Retina (tissue), 1 donor: ENCODE measurements at places on chromosomes 5 and 9.

DNA sequence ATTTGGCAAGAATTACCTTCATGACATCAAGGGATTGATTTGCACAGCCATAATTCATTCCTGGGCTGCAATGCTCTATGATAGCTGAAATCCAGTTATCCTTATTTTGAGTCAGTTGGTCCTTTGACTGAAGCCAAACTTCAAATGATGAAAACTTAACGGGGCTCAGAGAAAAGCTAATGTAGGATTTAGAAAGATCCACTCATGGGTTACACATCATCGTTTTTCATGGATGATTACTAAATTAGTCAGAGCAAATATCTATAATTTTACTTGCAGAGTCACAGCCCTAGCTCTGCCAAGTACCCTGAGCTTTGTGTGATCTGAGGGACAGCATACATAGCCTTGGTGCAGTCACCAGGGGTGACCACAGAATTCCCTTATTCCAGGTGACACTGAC is 27.3 kb upstream of the MUSK start:
- no peak for DNase-seq

DNA sequence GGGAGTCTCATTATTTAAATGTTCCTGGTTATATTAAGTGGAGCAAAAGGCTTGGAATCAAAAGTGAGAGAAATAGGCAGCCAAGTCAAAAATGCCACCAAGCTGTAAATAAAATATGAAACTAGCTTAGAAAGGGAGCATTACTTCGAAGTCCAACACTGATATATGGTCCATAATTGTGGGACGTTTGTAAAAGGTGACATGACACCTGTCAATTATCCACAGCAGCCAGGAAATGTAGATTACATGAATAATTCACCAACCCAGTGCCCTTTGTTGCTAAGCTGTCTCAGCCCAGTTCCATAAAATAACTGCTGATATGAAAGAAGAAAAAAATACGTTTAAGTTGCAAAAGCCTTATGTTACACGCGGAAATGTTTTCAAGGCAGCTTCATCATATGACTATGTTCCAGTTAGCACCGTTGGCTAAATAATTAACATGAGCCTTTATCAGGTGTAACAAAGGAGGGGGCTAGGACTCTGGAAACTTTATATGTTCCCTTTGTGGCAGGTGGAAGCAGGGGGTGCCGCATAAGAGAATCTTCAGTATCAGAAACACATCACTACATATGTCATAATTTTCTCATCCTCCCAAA is 39.9 kb upstream of the ZSWIM6 start:
- DNase-seq: no peak

DNA sequence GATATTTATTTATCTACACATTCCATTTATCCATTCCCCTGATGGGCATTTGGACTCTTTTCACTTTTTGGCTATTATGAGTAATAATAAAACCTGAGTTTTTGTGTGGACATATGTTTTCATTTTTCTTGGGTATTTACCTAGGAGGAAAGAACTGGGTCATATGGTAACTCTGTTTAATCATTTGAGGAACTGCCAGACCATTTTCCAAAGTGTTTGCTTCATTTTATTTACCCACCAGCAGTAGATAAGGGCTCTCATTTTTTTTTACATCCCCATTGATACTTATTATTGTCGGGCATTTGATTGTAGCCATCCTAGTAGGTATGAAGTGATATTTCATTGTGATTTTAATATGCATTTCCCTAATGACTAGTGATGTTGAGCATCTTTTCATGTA is 7.7 kb upstream of the PTPDC1 start:
- no peak for DNase-seq

- DNase-seq: no peak
Measured at GRCh38 chr9:137643921-137644320, 25.1 kb downstream of the EHMT1 start.

DNA sequence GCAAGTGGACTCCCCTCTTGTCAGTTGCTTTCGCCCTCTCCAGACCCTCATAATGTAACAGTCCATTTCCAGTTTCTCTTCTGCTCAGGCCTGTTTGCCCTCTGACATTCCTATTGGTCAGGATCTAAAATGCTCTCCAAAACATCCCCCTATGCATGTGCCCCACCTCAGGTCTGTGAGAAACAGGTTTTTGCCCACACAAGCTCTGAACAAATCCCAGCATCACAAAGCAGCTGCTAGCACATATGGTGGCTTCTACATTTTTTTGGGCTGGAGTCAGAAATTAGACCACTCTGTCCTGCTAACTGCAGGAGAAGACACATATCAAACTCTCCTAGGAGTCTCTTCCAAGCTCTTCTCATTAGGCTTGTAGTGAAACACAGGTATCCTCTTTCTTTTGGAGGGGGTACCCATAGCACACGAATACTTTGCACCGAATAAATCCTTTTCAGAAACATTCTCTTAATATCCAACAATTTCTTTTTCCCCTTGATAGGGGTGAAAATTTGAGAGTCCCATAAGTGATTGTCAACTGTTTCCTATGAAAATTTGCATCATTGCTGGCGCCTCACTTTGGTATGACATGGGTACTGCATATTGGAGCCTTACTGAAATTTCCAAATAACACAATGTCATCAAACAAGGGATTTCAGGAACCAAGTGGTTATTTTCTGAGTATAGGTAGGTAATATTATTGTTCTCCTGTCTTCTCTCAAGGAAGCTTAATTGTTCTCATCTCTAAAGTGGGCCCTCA is 19.3 kb upstream of the HSPA9 start:
- no peak for DNase-seq

- DNase-seq: no peak
Measured at GRCh38 chr5:38905516-38905915, 59.7 kb downstream of the OSMR start.
